PC-9 (cell line): ENCODE measurements at places on chromosomes 11 and 22.

DNA sequence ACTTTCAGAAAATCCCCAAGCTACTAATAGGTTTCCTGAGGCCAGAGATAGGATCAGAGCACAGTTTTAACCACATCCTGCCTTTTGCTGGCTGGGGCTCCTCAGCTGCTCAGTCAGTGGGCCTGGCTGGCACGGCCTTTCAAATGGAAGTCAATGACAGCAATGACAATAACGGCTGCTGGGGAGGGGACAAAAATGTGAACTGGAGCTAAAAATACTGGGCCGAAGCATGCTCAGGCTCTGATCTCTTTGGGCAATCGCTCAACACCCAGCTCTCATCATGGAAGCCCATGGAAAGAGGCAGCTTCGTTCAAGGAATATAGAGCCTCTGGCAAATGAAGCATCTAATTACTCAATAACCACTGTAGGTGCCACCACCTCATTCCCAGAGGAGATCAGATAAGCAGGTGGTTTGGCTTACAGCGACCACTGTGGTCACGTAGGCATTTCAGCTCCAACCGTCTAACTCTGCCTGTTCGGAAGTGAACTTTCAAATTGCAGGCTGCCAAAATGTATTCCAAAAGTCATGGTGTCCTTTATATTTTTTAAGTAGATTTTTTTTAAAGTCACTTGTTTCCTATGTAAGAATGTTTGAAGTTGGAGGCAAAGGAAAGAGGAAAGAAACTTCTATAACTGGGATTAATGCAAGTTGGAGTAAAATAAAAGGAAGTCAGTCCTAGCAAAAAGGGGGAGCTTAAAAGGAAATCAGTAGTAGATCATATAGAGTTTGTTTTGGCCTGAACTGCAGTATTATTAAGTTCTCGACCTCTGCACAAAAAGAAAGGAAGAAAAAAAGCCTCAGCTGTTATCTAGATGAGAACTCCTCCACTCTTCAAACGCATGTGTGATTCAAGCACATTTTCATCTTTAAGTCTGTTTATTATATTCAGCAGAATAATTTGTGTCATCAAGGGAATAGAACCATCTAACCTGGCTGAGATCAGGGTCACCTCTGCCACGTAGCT, 14.1 kb downstream of the WT1 start:
- DNase-seq, result peak; percentile 5

GRCh38 chr22:30239488-30240405, 6.8 kb downstream of the LIF start:
- DNase-seq, result peak; percentile 53

DNA sequence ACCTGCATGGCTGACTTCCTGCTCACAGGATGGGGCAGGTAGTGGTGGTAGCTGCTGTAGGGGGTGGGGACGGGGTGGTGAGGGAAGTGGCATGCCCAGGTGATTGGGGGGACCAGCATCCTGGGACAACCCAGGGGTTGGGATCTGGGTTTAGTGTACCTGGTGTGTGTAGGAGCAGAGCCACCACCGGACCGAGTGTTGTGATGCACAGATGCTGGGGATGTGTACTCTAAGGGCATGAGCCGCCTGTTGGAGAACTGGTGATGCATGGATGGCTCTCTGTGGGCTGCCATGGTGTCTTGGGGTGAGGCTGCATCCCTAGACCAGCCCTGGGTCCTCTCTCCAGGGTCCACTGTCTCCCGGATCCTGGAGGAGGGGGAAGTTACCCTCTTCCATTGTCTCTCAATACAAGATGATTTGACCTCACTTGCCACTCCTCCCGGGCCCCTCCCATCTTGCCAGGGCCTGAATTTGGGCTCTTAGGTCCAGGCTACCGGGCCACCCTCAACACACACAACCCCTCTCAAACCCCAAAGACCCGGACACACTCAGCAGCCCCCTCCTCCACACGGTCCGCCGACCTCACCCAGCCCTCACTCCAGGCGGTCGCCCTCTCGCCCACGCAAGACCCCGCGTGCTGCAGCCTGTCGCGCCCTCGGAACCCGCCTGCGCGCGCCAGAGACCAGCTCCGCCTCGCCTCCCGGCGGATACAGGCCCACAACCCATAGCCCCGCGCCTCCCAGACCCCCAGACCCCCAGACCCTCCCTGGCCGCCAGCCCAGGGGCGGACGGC, 619 bp downstream of the LRRC75B start:
- no peak for DNase-seq

DNA sequence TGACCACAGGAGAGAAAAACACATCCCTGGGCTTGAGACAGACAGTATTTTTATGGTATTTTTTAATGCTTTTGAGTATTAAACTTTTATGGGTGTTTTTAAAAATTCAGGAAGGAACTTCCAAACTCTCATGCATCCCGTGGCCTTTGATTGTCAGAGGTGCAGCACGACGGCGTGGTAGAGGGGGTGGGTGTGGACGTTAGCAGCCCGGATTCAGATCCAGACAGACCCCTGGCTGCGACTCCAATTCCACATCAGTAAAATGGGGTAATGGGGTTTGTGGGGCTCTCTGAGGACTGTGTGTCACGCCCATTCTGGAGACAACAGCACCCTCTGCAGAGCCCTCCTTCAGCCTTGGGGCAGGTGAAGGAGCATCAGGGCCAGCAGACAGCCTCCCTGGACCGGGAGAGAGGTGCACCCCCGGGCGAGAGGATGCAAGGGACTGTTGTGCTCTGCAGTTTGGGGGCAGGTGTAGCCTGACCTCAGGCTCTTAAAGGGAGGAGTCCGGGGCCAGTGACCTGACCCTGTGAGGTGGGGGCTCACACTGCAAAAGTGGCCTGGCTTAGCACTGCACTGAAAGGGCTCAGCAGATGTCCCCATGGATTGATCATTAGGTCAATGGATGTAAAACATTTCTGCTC, 1024.3 kb downstream of the TBC1D22A start:
- DNase-seq, result no peak

- no peak for DNase-seq
These were observed 37.7 kb downstream of the NTM start for GRCh38 chr11:131408025-131408640.

- DNase-seq, result no peak
These were observed 858.4 kb downstream of the NTM start for GRCh38 chr11:132228746-132229325.

- DNase-seq, result no peak
These were observed 620.1 kb upstream of the KIRREL3 start for GRCh38 chr11:127620671-127621070.

- no peak for DNase-seq
These were observed 36.9 kb upstream of the CCND1 start for GRCh38 chr11:69604055-69604454.
